ENCODE measurements at places on chromosomes 16 and 17.

DNA sequence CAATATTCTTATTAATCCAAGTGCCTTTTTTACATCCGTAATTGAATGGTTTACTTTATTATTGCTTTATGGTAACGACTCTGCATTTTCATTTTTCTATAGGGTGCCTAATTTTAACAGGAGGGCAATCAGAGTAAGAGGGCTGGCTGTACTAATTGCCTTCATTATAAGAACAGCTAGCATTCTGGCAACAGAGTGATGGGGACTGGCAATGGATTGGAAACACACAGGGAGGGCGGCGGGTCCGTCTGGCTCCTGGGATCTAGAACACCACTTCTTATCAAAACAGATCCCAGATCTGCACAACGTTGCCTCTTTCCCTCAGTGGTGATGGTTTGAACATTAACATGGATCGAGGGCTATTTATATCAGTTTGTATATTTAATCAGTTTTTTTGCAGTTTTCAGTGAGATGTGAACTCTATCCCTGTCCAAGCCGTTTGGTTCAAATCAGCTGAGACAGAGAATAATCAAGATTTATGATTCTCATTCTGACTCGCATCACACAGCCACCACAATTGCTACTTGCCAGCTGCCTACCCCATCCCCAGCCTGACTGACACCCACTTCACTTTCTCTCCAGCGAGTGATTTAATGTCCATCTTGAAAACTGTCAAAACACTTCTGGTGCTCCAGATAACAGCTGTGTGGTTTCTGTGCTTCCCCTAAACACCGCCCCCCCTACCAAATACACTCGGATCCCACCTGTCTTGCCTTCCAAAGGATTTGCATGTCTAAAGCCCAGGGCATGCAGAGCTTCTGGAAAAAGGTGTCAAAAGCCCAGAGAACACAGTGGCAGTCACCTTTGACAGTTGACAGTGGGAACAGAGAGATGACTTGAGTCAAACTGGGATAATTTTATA, 327.9 kb downstream of the HS3ST4 start:
- DNase-seq, result no peak

GRCh38 chr16:14325502-14326401, 254.6 kb downstream of the MRTFB start:
- DNase-seq, result no peak

DNA sequence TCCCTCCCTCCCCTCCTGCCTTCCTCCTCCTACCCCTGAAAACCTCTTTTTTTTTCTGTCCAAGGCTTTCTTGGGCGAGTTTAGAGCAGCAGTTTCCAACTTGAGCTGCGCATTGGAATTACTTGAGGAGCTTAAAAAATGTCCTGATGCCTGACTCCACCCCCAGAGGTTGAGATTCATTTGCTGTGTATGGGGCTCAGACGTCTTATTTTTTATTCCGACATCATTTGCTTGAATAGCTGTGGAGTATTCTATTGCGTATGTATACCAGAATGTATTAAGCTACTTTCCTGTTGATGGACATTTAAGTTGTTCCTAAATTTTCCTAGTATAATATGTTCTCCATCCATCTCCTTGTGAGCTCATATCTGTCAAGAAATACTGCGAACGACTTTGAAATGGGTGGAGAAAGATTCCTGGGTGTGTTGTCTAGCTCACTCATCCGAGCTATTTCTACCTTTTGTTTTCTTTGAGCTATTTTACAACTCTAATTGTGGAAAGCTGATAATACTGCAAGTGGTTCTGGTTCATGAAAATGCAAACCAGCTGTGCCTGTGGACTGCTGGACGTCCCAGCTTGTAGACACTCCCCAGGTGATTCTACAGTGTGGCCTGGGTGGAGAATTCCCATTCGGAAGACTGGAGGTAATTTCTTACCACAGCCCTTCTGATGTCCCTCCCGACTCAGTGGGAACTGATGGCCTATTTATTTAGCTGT, 40.5 kb downstream of the CMIP start:
- no peak for DNase-seq

DNA sequence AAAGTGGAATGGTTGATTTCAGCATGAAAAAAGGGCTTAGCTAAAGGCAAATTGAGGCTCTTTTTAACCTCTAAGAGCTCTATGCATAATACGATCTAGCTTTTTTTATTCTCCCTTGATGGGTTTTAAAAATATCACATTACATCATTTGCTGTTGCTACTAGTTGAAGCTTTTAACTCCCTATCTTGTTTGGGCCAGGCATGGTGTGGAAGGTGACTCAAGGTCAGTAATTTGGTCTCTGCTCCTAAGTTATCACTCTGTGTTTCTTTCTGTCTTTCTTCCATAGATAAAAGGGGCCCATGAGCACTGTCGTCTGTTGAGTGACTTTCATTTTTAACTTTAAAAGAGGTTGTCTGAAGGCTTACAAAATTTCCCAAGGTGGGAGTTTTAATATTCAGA, 58.1 kb upstream of the GOT2 start:
- no peak for DNase-seq

DNA sequence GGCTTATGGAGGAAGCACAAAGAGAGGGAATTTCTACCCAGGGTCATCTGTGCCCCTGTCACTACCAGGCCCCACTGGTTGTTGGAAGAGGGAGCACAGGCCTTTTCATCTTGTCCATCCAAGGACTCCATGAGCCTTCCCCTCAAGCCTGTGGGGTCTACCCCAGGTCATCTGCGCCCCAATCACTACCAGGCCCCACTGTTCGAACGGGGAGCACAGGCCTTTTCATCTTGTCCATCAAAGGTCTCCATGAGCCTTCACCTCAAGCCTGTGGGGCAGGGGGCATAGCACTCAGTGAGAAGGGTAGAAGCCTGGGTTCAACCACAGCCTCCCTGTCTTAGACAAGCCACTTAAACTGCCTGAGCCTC, 101.5 kb upstream of the CDH5 start:
- DNase-seq, result no peak

- no peak for DNase-seq
Observed at GRCh38 chr16:66207139-66207882, 159.2 kb upstream of the CDH5 start.

- DNase-seq, result peak; percentile 35
Observed at GRCh38 chr16:27315333-27316037, 1.7 kb downstream of the IL4R start.

DNA sequence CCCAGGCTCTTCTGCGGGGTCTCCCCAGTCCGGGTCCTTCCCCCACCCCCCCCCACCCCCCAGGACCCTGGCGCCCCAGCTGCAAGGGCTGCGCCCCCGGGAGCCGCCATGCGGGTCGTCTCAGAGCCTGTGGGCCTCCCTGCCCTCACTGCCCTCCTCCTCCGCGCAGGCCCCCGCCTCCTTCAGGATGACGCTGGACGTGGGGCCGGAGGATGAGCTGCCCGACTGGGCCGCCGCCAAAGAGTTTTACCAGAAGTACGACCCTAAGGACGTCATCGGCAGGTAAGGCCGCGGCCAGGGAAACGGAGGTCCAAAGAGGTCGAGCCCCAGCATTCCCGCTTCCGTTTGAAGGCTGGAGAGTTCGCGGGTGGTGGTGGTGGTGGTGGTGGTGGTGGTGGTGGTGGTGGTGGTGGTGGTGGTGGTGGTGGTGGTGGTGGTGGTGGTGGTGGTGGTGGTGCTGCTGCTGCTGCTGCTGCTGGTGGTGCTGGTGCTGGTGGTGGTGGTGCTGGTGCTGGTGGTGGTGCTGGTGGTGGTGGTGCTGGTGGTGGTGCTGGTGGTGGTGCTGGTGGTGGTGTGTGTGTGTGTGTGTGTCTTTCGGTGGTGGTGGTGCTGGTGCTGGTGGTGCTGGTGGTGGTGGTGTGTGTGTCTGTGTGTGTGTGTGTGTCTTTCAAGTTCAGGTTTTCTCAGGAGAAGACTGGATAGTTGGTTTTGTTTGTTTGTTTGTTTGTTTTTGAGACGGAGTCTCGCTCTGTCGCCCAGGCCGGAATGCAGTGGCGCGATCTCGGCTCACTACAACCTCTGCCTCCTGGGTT, 615 bp downstream of the PHKG2 start:
- no peak for DNase-seq

GRCh38 chr17:74369665-74370490, 2.6 kb downstream of the GPR142 start:
- no peak for DNase-seq

GRCh38 chr16:53841884-53842283, 137.9 kb downstream of the FTO start:
- DNase-seq, result no peak

Data from GM06990 (cell line).